ENCODE measurements at places on chromosomes 6 and 20.

- DNase-seq, result no peak
Observed at GRCh38 chr20:36228770-36229169, 7.5 kb upstream of the AAR2 start.

DNA sequence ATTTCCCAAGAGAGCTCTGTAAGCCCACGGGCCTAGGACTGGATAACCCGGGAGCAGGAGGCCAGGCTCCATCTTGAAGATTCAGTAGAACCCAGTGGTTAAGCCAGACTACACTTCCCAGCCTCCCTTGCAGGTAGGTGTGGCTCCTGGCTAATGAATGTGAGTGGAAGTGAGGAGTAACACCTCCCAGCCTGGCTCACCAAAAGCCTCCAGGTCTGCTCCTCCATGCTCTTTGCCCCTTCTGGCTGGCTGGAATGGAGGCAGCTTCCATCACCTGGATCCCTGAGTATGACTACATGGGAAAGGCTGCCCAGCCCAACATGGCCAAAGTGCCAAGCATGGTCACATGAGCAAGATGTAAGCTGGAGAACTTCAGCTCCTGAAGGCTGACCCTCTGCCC lies 9.7 kb downstream of the LRRN4 start:
- DNase-seq, result no peak

DNA sequence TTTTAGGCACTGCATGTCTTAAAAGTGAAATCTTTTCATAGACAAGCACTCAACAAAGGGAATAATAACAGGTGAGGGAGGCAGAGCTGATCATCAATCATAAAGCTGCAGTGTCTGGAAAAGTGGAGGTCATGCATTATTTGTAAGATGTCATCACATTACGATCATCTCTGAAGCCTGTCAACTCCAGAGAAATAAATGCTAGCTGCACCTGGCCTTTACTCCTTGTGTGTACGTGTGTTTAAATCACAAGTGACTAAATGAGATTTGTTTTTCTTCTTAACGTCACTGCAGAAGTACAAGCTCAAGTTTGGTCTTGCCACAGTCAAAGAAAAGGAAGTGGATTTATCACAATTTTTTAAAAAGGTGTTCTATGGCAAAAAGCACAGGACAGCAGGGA lies 275.5 kb upstream of the SGK1 start:
- no peak for DNase-seq

- DNase-seq, result no peak
Observed at GRCh38 chr6:100035873-100036653, 42.0 kb upstream of the MCHR2 start.

DNA sequence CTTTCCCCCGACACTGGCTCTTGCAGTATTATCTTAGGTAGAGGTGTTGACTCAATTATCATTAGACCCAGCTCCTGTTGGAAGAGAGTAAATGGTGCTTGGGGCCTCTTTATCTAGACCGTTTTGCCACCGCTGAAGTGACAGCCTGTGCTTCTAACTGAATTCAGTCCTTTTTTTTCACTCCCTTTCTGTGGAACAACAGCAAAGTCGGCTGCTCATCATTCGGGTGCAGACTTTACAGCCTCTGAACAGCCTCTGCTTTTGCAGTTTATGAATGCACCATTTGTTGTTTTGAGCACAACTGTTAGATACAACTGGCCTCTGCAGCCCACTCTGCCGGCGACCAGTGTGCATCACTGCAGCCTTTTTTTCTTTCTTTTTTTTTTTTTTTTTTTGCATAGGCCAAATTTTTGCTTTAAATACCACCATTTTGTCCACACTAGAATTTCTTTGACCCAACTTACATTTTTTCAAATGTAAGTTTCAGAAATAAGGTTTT lies 35.8 kb downstream of the RREB1 start:
- no peak for DNase-seq

GRCh38 chr6:106087548-106088325 lies 1.6 kb downstream of the PRDM1 start:
- no peak for DNase-seq

DNA sequence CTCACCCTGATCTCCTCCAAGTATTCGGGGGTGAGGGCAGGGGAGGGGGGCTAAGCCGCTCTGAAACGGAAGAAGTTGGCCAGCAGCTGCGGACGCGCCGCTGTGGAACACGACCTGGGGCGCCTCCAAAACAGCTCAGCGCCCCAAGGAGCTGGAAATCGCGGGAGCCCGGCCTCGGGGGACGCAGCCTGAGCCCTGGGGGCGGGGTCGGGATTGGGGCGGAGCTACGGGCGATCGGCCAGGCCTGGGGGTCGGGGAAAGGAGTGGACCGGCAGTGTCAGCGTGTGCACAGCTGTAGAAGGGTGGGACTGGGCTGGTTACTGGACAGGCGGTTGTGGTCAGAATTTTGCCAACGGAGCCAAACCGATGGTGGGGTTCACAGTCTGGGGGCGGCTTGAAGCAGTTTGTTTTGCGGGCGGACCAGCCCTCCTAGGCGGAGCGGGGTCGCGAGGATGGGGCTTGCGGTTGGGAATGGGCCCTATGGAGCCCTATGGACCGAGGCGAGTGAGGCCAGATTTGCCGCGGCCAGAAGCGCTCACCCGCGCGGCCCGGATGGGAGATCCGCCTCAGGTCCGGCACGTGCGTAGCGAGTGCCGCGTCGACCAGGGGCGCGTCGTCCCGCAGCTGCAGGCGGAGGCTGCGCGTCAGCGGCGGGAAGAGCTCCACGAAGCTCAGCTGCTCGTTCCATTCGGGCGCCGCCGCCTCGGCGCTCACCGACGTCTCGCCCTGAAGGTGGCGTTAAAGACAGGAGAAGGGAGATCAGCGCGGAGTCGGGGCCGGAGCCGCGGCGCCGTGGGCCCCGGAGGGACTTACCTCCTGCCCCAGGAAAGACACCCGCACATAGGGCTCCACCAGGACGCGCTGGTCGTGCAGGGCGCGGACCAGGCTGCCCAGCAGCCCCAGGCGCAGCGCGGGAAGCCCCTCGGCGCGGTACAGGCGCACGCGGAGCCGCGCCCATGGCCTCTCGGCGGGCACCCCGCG lies 14.3 kb upstream of the SPAG4 start:
- peak; percentile 84 for DNase-seq
